NCI-H1105 treated with DMSO at 0.1 percent for 48 hours (cell line): ENCODE measurements at places on chromosomes 3 and 15.

GRCh38 chr3:129632056-129632455 lies 25.6 kb upstream of the PLXND1 start:
- DNase-seq: no peak

DNA sequence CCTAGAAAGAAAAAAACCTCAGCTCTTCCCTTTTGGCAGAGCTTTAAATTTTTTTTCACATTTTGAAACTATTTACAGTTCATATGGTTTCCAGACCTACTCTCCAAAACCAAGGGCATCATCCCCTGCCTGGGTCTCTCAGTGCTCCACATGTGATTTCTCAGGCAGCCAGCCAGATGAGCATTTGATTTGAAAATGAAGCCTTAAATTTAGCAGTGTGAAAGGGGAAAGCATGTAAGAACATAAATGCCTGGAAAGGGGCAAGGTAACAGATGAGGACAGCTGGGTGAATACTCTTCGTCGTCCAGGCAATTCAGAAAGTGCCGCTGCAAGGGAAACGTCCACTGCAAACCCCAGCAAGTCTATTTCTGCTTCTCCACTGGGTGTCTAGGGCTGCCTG lies 94.8 kb downstream of the ATP8B4 start:
- no peak for DNase-seq

DNA sequence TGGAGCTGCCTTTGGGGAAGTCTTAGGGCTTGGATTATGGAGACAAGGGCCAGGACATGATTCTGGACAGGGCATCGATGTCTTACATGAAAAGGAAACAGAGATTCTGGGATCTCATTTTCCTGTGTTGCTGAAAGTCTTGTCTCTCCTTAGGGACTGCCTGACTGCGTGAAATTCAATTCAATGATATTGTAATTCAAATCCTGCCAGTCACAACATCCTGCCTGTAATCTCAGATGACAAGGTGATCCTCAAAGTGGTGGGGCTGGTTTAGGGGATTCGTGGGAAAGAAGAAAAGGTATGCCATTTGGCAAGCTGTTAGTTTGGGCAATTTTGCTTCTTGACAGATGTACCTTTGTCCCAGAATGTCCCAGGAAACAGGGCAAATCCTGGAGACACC lies 129.1 kb downstream of the KBTBD8 start:
- DNase-seq: no peak

- no peak for DNase-seq
Observed at GRCh38 chr3:179227349-179227748, 23.6 kb downstream of the KCNMB3 start.

GRCh38 chr3:55804170-55805095 lies 317.3 kb upstream of the WNT5A start:
- no peak for DNase-seq

DNA sequence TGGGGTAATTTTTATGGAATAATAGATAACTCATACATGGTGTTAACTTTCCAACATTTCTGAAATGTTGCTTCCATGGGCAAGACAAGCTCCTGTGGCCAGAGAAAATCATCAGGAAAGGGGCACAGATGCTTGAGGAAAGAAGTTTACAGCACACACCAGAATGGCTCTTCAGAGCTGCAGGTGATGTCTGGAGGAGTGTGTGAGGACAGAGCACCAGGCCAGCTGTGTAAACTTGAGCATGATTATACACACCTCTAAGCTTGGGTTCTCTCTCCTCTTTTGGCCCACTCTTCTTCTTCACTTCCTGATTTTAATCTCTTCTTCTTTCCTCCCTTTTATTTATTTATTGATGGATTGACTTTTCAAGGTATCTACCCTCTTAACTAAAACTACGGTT lies 676.0 kb downstream of the GRM7 start:
- no peak for DNase-seq

- DNase-seq: peak; percentile 1
Observed at GRCh38 chr3:44862226-44862637, 520 bp downstream of the TMEM42 start.

DNA sequence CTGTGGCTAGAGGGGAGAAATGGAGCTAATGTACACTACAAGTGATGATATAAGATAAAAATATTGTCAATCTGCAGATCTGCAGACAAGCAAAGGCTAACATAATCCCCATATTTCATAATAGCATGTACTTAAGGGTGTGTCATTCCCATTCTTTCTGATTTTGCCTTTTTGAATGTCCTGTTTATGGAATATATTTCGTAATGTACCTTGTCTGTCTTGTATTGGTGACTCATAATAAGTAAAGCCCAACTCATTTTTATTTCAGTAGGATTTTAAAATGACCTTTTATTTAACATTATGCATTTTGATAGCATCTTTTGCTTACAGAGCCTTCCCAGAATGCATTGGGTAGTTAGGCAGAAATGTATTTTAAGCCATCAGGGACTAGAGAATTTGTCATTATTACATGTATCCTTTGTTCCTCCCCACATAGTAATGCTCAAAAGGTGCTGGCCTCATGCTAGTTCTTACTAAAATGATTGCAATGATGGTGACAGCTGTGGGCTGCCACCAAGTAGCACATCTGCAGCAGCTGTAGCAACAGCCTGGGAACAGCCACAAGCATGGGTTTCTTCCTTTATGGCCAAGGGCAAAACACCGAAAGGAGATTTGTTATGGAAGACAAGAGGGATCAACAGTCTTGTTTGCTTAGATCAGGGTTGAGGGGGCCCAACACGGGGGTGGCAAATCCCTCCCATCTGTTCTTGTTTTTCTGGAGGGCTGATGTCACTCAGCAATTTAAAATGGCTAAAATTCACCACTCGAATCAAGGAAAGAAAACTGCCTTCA lies 188.5 kb downstream of the CADPS start:
- DNase-seq: no peak

DNA sequence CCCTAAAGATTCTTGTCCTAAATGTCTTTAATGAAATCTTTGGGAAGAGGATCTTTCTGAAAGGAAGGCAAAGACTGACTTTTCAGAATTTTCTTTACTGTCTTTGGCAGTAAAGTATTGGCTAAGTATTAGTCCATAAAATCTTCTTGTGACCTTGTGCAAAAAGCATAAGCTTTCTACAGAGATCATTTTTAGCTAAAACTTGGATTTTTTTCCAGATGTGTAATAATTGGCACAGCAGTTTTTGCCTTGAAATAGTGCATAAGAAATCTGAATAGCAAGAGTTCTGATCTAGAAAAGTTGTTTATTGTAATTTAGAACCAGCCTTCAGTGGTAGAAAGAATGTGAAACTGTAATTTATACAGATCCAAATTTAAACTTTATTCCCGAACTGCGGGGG lies 122.8 kb upstream of the CGNL1 start:
- DNase-seq: no peak

DNA sequence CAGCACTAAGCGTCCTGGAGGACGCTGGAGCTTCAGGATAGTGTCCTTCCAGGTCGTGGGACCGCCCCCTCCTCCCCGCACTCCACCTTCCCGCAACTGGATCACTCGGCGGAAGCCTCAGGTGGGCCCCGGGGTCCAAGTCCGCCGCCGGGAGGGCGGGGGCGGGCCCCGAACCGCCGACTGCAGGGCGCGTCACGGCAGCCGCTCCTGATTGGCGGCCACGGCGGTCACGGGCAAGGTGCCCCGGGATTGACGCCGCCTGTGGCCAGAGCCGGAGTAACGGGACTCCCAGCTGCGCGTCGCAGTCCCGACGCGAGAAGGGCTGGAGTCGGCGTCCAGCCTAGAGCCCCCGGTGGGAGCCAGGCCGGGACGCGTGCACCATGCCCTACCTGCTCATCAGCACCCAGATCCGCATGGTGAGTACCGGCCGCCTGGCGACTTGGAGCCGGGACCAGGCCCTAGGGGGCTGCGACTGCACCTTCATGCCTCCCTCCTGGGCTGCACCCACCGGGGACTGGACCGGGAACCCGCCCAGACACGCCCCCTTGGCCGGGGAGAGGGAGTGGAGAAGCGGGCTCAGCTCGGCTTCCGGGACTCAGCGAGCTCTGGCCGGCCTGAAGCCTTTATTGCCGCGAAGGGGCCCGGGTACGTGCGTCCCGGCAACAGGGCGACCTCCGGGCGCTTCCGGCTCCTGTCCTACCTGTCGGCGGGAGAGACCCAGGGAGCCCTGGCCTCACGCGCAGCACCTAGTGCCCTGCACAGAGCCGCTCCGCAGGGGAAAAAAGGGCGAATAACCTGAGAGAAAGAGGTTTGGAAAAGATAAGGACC lies at the start of gene GCHFR:
Gene GCHFR (plus strand): TSS at position 268 of the 828 bp plus-strand sequence. CDS start 113 bp downstream, at position 381.
- DNase-seq: no peak

DNA sequence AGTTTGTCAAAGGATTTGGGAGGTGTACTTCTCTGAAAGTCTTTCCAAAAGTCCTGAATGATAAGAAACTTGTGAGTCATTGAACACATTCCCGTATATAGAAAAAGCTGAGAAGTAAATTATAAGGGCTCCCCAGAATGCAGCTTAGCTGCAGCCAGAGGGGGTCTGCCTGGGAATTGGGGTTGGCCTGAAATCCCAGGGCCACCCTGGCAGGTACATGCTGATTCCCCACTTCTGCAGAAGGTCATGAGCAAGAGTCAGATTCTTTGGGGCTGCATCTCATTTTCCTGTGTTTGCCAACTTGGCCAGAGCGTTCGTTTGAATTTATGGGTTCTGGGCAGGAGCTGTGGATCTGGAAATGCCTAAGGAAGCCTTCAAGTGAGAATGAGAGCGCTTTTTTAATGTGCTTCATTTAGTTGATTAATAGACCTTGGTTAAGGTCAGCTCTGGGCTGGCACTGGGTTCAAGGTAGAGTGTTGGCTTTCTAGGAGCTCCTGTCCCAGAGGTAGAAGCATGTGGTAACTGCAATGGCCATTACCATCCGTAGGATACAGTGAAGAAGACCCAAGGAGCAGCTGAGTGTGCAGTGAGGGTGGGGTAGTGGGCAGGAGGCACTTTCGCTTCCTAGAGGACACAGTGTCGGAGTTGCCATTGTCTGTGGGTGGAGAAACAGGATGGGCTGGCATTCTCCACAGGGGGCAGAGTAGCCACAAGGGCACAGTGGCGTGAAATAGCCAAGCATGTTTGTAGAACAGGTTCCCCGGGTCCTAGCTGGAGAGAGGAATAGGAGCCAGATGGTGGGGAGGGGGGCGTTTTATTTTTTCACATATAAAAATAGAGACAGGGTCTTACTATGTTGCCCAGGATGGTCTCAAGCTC lies 3.2 kb downstream of the SLC6A6 start:
- DNase-seq: no peak

DNA sequence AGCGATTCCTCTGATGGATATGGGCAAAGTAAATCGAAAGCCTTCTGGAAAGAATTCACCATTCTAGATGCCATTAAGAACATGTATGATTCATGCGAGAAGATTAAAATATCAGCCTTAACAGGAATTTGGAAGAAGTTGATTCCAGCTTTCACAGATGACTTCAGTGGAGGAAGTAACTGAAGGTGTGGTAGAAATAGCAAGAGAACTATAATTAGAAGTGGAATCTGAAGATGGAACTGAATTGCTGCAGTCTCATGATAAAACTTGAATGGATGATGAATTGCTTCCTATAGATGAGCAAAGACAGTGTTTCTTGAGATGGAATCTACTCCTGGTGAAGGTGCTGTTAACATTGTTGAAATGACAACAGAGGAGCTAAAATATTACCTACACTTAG lies 30.1 kb upstream of the TBC1D23 start:
- no peak for DNase-seq

- no peak for DNase-seq
Observed at GRCh38 chr15:88125576-88125975, 131.0 kb downstream of the NTRK3 start.

GRCh38 chr15:72156928-72157327 lies 38.7 kb downstream of the SENP8 start:
- DNase-seq: no peak

DNA sequence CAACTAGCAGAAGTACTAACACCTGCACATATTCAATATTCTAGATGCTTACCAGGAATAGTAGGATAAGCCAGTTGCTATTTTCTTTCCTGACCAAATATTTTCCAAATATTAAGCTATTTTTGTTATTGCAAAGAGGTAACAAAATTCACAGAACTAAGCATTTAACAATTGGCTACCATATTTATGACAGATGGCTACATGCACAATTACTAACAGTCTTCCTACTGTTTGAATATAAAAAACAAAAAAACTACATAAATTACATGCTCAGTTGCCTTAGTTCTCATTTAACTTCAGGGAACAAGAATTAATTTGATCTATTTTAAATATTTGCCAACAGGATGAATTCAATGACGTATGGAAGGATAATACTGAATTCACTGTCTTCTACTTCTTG lies 36.2 kb downstream of the CFAP20DC start:
- no peak for DNase-seq

- DNase-seq: no peak
Observed at GRCh38 chr3:192899540-192899982, 18.1 kb downstream of the MB21D2 start.

DNA sequence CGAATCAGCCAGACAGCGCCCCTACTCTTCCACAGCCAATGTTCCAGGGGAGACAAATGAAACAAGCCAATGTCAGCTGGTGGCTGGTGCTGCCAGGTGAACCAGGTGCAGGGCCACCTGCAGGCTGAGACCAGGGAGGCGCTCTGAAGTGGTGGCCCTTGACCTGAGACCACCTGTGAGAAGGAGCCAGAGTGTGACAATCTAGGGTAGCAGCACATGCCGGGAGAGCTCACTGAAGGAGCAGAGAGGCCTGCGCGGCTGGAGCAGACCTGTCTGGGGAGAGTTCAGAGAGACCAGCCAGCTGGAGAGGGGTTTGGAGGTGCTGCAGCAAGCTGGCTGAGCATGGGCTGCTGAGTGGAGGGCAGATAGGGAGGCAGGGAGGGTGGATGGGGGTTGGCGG lies 693 bp upstream of the STAB1 start:
- DNase-seq: peak; percentile 43

- peak; percentile 72 for DNase-seq
Observed at GRCh38 chr3:33717866-33718594, at the start of gene CLASP2. Gene CLASP2, minus strand, starts transcription at chr3:33718254. Its CDS starts 252 bp downstream, at chr3:33718002.

- no peak for DNase-seq
Observed at GRCh38 chr15:42027521-42027920, 6.7 kb upstream of the PLA2G4E start.

DNA sequence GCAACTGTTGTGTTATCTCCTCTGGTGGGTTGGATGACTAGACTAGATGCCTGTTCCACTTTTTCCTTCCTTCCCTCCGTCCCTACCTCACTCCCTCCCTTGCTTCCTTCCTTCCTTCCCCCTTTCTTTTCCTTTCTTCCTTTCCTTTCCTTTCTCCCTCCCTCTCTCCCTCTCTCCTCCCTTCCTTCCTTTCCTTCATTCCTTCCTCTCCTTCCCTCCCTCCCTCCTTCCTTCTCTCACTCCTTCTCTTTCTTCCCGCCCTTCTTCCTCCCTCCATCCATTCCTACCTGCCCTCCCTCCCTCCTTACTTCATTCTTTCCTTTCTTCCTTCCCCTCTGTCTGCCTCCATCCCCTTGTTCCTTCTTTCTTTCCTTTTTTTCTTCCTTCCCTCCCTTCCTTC lies 1045.3 kb downstream of the OTOL1 start:
- DNase-seq: no peak

GRCh38 chr3:10272977-10273376 lies 19.8 kb downstream of the GHRL start:
- DNase-seq: no peak

DNA sequence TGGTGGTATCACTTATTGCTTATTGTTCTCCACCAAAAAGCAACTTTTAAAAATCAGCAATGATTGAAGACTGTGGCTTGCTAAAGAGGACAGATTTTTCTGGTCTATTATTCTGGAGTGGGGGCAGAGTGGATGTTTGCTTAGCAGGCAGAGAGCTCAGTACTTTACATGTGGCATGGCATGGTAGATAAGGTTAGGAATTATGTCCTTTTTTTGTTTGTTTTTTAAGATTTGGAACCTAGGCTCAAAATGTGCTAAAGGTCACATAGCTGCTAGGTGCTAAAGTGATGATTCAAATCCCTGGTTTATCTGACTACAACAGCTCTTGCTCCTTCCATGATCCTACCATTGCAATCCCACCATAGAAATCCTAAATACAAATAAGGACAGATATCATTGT lies 331.0 kb upstream of the ADAMTS9 start:
- DNase-seq: no peak
